ENCODE measurements at places on chromosomes 13 and 19. TPM values are rescaled to one million over a fixed set of nuclear protein-coding genes. Genes with fewer than 3 reads are reported as not detected.

DNA sequence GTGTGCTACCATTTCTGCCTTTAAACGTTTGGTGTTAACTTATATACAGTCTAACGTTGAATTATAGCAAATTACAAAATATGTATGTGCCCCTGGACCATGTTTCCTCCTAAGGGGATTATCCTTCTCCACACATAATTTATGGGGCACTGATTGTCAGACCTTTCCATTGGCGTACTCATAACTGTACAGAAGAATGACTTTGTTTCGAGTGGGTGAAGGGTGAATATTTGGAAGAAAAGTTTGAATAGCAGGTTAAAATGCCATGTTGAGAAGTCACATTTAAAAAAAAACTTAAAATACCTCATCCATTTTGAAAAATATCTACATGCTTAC, 58.8 kb downstream of the SLC10A2 start:
- peaks cover 38% of the 10 kb centered on the region for H3K4me1 ChIP-seq
- H3K27me3 ChIP-seq, result peaks cover 12% of the 10 kb centered on the region
- no peak for DNase-seq
- H3K27ac ChIP-seq, result no peak overlapping the region
- H3K36me3 ChIP-seq, result no peaks in the 10 kb centered on the region

DNA sequence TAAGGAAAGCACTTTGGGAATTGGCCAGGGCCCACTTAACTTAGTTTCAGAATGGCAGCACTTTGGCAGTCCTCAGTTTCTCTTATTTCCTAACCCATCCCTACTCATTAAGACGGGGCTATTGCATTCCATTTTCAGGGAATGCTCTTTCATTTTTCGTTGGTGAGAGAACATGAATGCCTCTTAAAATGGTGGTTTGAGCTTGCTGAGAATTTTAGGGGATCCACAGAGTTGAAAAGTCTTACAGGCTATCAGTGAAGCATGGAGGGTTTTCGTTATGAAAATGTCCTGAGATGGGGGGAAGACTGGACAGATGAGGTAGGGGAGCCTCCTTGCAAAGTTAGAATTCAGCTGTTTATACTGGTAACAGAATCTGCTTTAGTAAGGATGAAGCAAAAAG, 71.4 kb downstream of the LRCH1 start:
- H3K36me3 ChIP-seq, result no peaks in the 10 kb centered on the region
- no peak for DNase-seq

DNA sequence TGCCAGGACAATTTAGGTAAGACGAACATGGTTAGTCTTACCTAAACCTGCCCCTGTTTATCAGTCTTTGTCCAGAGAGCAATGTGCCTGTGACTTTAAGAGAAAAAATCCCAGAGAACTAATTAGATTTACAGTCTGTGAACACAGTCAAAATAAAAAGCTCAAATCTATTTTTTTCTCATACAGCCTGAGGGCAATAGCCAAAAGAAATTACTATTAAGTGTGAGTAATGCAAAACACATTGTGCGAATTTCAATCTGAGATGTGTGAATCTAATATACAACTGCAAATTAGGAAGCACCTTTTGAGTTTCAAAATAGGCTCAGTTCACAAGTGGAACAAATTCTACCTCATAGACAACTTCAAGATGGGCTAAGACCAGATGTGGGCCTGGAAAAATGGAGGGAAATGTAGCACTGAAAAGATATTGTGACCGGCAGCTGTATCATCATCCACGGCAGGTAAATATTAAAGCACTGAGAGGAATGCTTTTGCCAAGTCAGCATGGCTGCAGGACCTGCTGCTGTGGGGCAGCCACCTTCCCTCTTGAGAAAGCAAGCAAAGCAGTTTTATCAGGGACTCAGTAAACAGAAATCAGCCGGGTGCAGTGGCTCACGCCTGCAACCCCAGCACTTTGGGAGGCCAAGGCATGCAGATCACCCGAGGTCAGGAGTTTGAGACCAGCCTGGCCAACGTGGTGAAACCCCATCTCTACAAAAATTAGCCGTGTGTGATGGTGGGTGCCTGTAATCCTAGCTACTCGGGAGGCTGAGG, 114.8 kb downstream of the KATNAL1 start:
- peaks cover 17% of the 10 kb centered on the region for H3K4me1 ChIP-seq
- no peaks in the 10 kb centered on the region for H3K36me3 ChIP-seq
- no peak overlapping the region for H3K4me3 ChIP-seq
- DNase-seq, result no peak
- H3K27ac ChIP-seq, result no peak overlapping the region

DNA sequence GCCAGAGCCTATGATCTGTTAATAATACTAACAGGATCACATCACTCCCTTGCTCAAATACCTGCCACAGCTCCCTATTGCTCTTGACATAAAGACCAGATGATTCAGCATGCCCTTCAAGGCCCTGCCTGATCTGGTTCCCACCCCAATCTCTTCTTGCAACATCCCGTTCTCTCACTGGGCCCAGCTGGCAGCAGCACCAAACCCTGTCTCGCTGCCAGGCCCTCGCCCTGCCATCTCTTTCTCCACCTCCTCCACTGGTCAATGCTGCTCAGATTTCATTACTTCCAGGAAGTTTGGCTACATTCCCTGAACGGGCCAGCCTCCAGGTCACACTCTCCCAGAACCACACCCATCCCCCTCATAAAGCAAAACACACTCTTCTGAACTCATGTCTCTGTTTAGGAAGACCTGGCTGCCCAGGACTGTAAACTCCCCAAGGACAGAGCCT, 8.6 kb upstream of the BCAT2 start:
- H3K4me3 ChIP-seq, result no peak overlapping the region
- no peaks in the 10 kb centered on the region for H3K27me3 ChIP-seq
- DNase-seq, result no peak
- no peak overlapping the region for H3K27ac ChIP-seq
- H3K36me3 ChIP-seq, result peaks cover 3% of the 10 kb centered on the region
- peaks cover 5% of the 10 kb centered on the region for H3K4me1 ChIP-seq

- no peak overlapping the region for H3K4me3 ChIP-seq
- peaks cover 24% of the 10 kb centered on the region for H3K4me1 ChIP-seq
- no peaks in the 10 kb centered on the region for H3K36me3 ChIP-seq
- peak overlapping the region; percentile 54 for H3K27ac ChIP-seq
- DNase-seq, result peak; percentile 44
Observed at GRCh38 chr13:72255908-72256307, 388.9 kb upstream of the DACH1 start.

GRCh38 chr19:58568453-58569130, 4.5 kb downstream of the MZF1 start:
- no peaks in the 10 kb centered on the region for H3K27me3 ChIP-seq
- H3K36me3 ChIP-seq, result peaks cover 3% of the 10 kb centered on the region
- no peak overlapping the region for H3K27ac ChIP-seq
- H3K4me1 ChIP-seq, result peaks cover 12% of the 10 kb centered on the region
- DNase-seq, result no peak
- no peak overlapping the region for H3K4me3 ChIP-seq

GRCh38 chr19:13844130-13844631, 32.8 kb upstream of the NANOS3 start:
- H3K4me1 ChIP-seq, result peaks cover 54% of the 10 kb centered on the region
- no peaks in the 10 kb centered on the region for H3K36me3 ChIP-seq
- peak overlapping the region; percentile 88 for H3K4me3 ChIP-seq
- no peak for DNase-seq
- H3K27ac ChIP-seq, result peak overlapping the region; percentile 94

DNA sequence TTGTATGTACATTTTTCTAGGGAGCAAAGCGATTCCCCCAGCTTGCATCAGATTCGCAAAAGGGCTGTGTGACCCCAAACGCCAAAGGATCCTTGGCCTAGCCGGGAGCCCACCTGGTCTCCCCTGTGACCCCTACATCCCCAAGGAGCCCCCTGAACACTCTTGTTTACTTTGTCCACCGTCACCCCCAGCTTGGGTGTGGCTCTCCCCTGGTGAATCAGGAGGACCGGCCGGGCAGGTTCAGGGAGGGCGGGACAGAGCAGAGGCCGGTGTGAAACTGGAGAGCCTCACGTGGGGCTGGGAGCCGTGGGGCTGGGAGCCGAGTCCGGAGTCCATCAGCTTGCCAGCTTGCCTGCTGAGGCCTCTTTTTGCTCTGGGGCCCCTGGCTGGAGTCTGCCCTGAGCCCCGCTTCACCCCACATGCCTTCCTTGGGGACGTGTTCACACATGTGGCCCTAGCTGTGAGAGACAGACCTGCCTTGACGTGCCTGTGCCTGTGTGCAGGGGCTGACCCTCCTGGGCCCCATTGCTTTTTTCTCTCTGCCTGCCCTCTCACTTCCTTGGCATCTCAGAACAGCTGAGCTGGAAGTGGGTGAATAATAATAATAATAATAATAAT, 2.0 kb downstream of the ITPKC start:
- peak overlapping the region; percentile 100 for H3K27ac ChIP-seq
- H3K36me3 ChIP-seq, result peaks cover 8% of the 10 kb centered on the region
- peaks cover 53% of the 10 kb centered on the region for H3K4me1 ChIP-seq
- H3K4me3 ChIP-seq, result peak overlapping the region; percentile 97
- no peaks in the 10 kb centered on the region for H3K27me3 ChIP-seq

DNA sequence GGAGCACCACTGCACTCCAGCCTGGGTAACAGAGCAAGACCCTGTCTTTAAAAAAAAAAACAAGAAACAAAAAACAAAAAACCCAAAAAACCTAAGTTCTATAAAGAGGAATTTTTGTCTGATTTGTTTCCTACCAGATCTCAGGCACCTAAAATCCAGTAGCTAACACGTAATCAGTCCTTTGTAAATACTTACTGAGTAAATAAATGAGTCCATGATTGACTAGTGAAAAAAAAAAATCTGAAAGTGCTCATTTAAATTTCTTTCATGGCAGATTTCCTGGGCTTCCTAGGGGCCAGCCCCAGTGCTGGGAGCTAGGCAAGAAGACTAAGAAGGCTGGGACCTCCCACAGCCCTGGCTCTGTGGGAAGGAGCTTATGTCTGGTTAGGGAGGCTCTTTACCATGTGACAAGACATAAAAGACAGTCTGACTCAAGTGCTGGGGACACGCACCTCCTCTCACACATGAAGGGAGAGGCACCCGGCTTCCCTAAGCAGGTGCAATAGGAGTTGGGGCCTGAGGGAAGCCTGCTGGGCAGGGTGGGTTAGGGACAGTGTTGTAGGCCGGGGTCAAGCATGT, 22.5 kb downstream of the LIG1 start:
- no peak overlapping the region for H3K4me3 ChIP-seq
- DNase-seq, result no peak
- no peaks in the 10 kb centered on the region for H3K4me1 ChIP-seq
- H3K27me3 ChIP-seq, result no peaks in the 10 kb centered on the region

GRCh38 chr13:52371736-52372247, 34.2 kb downstream of the THSD1 start:
- no peak for DNase-seq
- no peaks in the 10 kb centered on the region for H3K36me3 ChIP-seq
- no peak overlapping the region for H3K27ac ChIP-seq
- H3K27me3 ChIP-seq, result no peaks in the 10 kb centered on the region
- no peak overlapping the region for H3K4me3 ChIP-seq

- H3K27me3 ChIP-seq, result no peaks in the 10 kb centered on the region
- no peak overlapping the region for H3K27ac ChIP-seq
Observed at GRCh38 chr13:47886314-47886713, 114.8 kb downstream of the SUCLA2 start.

GRCh38 chr19:45423033-45423588, 606 bp downstream of the ERCC1 start:
- H3K4me1 ChIP-seq, result peaks cover 29% of the 10 kb centered on the region
- H3K27me3 ChIP-seq, result no peaks in the 10 kb centered on the region
- no peak for DNase-seq
- H3K4me3 ChIP-seq, result peak overlapping the region; percentile 97
- H3K27ac ChIP-seq, result peak overlapping the region; percentile 98

DNA sequence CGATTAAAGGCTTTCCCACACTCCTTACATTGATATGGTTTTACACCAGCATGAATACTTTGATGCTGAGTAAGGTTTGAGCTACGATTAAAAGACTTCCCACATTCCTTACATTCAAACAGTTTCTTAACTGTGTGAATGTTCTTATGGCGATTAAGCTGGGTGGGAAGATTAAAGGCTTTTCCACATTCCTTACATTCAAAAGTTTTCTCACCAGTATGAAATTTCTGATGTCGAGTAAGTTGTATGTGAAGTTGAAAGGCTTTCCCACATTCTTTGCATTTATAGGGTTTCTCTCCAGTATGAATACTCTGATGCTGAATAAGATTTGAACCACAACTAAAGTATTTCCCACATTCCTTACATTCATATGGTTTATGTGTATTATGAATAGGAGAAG, 20.0 kb downstream of the ZNF780B start:
- H3K27me3 ChIP-seq, result no peaks in the 10 kb centered on the region
- no peak overlapping the region for H3K4me3 ChIP-seq
- peaks cover 57% of the 10 kb centered on the region for H3K36me3 ChIP-seq
- H3K27ac ChIP-seq, result no peak overlapping the region
- H3K4me1 ChIP-seq, result no peaks in the 10 kb centered on the region

DNA sequence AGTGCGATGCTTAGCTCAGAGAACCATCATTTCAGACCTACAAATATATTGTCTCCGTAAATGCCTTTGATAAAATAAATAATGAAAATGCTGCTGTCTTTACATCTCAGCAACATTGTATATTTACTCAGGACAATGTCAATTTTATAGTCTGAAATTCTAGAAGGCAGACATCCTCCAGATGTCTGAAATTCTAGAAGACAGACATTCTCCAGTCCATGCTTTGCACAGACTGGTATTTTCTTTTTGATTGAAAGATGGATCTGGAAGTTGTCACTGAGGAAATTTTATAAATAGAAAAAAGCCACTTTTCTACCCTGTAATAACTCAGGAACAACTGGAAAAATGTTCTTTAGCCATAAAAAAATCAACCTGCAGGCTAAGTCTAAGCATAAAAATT, 2293.3 kb downstream of the PCDH9 start:
- no peak overlapping the region for H3K4me3 ChIP-seq
- H3K4me1 ChIP-seq, result peaks cover 8% of the 10 kb centered on the region
- no peaks in the 10 kb centered on the region for H3K36me3 ChIP-seq
- H3K27me3 ChIP-seq, result no peaks in the 10 kb centered on the region

DNA sequence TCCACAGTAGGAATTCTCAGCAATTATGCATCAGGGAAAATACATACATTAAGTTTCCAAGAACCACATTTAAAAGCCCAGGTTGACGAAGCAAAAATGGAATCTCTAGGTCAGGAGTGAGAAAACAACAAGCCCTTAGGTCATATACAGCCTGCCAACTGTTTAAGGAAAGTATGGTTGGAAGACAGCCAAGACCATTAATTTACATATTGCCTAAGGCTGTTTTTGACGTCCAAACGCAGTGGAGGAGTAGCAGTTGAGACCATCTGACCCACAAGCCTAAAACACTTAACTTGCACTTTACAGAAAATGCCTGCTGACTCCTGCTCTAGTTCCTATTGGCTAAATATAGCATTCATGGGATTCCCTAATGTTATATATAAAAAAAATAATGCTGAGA, 299.0 kb downstream of the ITGBL1 start:
- peaks cover 2% of the 10 kb centered on the region for H3K27me3 ChIP-seq
- H3K36me3 ChIP-seq, result no peaks in the 10 kb centered on the region
- H3K4me1 ChIP-seq, result peaks cover 35% of the 10 kb centered on the region
- DNase-seq, result no peak
- peak overlapping the region; percentile 81 for H3K27ac ChIP-seq

Gene IQCN
- 14.8 TPM for total RNA-seq

Gene CBLC
- total RNA-seq, result 10.8 TPM

Gene NCR1
- not detected for total RNA-seq

Gene KLK1
- 0.40 TPM for total RNA-seq

Gene DDX49
- total RNA-seq, result 45.6 TPM

Gene OR10H1
- total RNA-seq, result not detected

Gene KISS1R
- total RNA-seq, result 1.5 TPM

Data from mesothelial cell of epicardium (in vitro differentiated cells).